GM13976 (cell line): ENCODE measurements at places on chromosomes 2 and 18.

- DNase-seq, result no peak
Observed at GRCh38 chr2:73130790-73131189, 18.0 kb upstream of the RAB11FIP5 start.

DNA sequence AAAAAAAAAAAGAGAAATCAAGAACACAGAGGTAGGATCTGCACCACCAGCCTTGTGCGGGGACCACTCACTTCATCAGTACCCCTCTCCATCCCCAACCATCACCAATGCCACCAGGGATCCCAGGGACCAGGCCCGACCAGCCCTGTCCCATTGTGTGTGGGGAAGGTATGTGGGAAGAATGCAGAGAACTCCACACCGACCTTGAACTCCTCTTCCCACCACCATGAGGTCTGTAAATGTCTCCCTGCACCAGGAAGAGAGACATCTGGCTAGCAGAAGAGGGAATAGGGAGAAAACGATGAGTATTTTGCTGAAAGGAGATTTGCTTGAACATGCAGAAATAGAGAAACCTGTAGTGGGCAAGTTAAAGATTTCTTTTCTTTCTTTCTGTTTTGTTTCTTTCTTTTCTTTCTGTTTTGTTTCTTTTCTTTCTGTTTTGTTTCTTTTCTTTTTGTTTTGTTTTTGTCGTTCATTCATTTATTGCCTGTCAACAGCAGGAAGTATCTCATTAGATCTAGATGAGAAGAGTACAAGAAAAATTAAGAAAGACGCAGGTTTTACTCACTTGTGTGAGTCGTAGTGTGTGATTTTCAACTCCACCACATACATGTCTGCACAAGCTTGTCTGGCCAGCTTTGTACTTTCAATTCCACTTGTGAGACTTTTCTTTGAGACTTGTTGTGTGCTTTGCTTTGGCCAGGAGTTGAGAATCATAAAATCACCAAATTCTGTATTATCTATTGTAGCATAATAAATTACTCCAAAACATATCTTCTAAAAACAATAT, 179.8 kb upstream of the HAAO start:
- no peak for DNase-seq

DNA sequence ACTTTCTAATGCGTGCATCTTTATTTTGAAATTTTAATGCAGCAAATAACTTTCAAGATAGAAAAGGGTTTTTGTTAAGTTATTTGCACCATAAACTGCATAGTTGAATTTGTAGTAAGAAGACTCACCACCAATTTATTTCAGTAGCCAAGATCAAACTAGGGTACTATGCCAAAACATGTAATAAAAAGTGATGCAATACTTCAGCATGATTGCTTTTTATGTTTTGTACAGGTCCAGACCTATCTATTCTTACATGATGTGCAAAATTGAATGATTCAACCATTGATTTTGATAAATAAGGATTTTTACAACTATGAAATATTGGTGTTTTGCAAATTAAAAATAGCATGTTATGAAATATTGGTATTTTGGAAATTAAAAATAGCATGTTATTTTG, 26.7 kb downstream of the AGPS start:
- DNase-seq, result no peak

DNA sequence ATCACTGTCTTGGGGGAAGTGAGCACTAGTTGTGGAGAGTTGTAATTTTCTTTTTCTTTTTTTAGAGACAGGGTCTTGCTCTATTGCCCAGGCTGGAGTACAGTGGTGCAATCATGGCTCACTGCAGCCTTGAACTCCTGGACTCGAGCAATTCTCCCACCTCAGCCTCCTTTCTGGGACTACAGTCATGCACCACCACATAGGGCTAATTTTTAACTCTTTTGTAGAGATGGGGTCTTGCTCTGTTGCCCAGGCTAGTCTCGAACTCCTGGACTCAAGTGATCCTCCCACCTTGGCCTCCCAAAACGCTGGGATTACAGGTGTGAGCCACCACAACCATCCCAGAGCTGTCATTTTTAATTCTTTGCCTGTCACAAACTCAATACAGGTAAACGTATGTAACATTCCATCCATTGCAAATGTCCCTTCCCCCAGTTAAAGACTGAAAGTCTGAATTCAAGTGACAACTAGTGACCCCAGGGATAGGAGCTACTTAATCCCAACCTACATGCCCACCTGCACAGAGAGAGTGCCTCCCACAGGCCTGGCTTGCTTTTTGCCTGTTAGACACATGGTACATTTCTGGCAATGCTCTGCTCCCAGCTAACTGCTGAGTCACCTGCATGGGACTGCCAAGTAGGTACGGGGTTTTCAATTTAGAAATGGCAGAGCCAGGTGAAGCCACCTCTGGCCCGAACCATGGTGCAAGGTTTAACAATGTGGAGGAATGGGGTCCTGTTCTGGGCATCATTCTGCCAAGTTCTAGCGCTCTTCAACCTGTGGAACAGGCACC, 60.6 kb downstream of the CYB5A start:
- DNase-seq, result no peak

- DNase-seq, result no peak
Observed at GRCh38 chr2:236119476-236119875, 48.7 kb downstream of the GBX2 start.

DNA sequence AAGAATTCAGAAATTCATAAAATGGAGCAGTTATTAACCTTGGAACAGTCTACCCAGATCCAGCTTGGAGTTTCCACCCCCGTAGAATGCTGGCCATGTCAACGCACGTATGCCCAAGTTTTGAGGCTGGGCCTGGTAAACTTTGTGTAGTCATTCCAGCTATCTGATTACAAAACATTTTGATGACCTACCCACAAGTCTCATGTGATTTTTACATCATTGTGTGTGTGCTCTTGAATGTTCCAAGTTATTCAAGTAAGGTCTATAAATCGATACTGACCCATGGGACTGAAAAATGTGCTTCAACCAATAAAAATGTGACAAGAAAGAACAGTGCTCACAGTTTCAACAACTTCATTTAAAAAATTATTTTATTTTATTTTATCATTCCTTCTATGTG, 32.5 kb upstream of the ICOS start:
- no peak for DNase-seq

GRCh38 chr18:23585897-23586248, 433 bp downstream of the NPC1 start:
- DNase-seq, result no peak

- peak; percentile 43 for DNase-seq
Observed at GRCh38 chr2:45681675-45682074, 30.2 kb downstream of the PRKCE start.

GRCh38 chr2:149692961-149693396, 105.4 kb upstream of the MMADHC start:
- no peak for DNase-seq

GRCh38 chr18:76130845-76131244, 364.2 kb downstream of the ZNF516 start:
- DNase-seq, result no peak

- no peak for DNase-seq
Observed at GRCh38 chr2:125684932-125685331, 971.0 kb upstream of the GYPC start.

- DNase-seq, result no peak
Observed at GRCh38 chr18:13603304-13604019, 122.9 kb downstream of the FAM210A start.

- DNase-seq, result no peak
Observed at GRCh38 chr2:218990612-218991011, 2.6 kb downstream of the CRYBA2 start.

- DNase-seq, result no peak
Observed at GRCh38 chr2:224190936-224191270, 151.8 kb upstream of the SERPINE2 start.

- no peak for DNase-seq
Observed at GRCh38 chr18:48790226-48790863, 160.4 kb downstream of the SMAD7 start.

- no peak for DNase-seq
Observed at GRCh38 chr2:159829376-159829775, 31.4 kb upstream of the CD302 start.

DNA sequence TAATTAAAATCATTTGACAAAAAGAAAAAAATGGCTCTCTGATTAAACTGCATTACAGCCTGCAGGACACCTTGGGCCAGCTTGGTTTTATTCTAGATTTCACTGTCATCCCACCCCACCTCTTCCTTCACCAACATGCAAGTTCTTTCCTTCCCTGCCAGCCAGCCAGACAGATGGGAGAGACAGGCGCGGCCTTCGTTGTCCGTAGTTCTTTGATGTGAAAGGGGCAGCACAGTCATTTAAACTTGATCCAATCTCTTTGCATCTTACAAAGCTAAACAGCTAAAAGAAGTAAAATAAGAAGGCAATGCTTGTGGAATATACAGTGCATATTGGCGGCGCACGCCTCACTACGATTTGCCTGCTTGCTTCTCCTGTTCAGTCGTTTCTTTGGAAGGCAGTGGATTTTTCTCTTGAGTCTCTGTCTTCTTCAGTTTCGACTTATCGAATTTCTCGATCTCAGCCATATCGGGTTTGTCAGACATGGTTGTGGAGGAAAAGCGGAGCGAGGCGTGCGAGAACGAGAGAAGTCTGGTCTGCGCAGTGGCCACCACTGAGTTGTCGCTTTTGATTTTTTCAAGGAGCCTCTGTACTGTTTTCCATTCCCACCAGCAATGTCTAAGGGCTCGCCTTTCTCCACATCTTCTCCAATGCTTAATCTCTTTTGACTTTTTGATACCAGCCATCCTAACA, 22.4 kb downstream of the COLEC11 start:
- DNase-seq, result no peak

- DNase-seq, result no peak
Observed at GRCh38 chr2:23533338-23533695, 148.3 kb downstream of the KLHL29 start.

DNA sequence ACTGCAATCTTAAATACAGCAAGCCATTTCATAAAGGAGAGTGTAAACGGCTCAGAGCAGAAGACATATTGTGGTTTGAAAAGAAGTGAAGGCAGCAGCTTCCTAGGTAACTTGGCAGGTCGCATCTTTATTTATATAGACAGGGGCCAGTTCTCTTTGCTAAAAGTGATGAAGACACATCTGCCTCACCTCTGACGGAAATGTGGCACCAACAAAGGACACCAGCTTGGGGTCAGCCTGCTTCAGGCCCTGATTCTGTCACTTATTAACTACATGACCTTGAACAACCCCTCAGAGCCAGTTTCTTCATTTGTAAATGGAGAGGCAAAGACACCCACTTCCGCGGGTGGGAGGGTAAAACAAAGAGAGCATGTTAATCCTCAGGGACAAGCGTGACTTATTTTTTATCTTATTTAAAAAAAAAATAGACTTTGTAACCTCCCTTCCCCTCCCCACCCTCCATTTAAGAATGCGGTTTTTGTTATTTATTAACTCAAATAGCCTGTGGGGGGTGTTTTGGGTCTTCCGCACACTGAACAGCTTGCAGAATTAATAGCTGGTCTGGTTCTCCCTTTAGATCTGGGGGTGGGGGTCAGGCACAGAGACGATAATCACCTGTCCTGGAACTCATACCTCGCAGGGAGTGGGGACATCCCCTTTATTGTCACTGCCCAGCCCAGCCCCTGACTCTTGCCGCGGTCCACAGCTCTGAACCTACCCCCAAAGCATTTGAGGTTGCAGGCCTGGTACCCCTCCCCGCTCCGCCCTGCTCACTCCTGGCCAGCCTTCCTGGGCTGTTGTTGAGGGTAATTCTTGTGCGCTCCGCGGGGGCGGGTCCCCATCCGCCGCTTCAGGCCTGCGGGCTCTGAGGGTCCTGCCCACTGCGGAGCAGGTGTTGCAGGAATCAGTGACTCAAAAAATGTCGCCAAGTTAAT, 64.2 kb upstream of the TMEM17 start:
- no peak for DNase-seq

DNA sequence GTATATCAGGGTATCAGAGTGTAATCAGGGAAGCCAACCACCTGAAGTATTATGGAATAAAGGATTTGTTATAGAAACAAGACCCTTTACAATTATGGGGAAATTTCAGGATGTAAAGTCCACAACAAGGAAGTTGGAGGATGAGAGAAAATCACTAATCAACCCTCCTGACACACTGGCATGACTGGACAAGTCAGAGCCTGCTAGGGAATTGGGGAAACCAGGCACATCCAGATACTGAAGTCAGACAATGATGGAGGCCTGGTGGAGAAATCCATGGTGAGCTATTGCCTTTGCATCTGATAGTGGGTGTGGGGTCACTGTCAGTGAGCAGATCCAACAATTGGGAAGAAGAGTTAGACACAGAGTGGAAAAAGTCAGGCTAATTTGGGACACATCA, 158.8 kb upstream of the FBXO11 start:
- no peak for DNase-seq

DNA sequence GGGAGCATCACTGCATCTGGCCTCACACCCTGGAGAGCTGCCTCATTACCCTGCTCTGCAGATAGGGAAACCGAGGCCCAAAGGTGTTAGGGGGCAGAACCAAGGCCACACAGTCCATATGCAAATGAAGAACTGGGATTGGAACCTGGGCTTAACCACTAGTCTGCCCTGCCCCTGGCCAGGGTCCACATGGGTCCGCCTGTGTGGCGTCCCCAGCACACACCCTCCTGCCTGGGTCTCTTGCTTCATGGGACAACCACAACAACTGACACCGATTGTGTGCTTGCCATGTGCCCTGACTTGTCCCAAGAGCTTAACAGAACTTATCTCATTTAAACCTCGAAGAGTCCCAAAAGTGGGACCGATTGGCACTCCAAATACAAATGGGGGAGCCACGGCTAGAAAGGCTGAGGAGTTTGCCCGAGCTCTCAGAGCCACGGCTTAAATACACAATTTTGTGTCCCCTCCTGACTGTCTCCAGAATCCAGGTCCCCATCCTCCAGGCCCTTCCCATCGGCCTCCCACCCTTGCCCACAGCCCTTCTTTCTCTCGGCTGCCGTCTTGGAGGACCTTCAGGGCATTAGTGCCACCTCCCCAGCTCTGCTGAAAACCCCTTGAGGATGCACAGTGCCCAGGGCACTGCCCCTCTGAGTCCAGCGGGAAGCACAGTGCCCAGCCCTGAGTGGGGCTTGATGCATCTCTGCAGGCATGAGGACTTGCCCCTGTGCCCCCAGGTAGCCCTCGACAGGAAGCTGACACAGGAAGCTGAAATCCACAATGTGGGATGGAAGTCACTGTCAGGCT, 5.8 kb upstream of the DUSP2 start:
- no peak for DNase-seq

DNA sequence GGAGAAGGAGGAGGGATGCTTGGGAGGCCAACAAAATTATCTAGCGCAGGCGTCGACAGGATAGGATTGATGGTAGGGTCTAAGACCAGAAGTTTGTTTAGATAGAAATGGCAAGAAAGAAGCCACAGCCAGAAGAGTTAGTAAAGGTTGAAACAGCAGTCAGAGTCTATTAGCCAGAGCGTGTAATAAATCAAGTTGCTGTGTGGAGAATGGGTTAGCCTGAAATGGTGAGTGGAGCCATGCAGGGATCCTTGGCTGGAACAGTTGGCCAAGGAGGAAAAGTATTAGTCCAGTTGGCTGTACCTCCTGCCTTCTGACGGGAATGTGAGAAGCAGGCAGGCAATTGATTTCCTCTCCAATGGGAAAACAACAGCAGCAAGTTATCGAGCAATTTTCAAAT, 190.7 kb upstream of the CCDC68 start:
- DNase-seq, result no peak
